ENCODE measurements at places on chromosomes 13 and 19. TPM values are rescaled to one million over a fixed set of nuclear protein-coding genes. Genes with fewer than 3 reads are reported as not detected.

The ZNF625 gene
- total RNA-seq: not detected

The THSD8 gene
- 0.10 TPM for total RNA-seq

The LRP3 gene
- total RNA-seq: not detected

The PSG7 gene
- total RNA-seq: not detected

The C2CD4C gene
- 0.58 TPM for total RNA-seq

DNA sequence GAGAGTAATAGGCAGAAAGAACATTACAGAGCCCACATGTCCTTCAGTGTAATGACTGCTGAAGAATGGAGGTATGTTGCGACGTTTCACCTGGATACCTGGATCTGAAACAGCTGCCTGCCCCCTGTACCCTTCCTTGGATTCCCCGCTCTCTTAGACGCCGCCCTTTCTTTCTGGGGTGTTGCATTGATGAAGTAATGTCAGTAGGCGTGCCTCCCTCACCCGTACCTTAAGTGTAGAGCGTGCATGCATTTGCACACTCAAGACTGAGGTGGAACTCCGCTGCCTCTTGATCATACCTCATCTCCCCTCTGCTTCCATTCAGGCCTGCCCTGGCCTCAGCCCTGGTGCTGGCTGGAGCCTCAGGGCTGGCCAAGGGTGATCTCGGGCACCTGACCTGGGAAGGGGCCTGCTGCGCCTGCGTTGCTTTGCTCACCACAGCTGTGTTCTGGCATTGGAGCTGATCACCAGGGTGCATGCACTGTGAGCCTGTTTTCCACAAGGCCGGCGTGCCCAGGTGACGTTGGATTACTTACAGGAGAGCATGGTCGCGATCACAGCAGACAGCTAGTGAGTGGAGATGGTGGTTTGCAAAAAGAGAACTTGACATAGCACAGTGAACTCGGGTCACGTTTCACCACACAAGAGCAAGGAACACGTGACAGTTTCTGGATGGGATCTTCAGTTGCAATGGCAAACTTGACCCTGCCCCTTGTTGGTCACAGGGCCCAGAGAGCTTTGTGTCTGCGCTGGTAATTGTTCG, 99.0 kb downstream of the ARHGEF7 start:
- DNase-seq: no peak

GRCh38 chr13:94646904-94647303, 45.2 kb downstream of the GPR180 start:
- DNase-seq: no peak

GRCh38 chr13:104534847-104535246, 1468.6 kb upstream of the SLC10A2 start:
- no peak for DNase-seq

DNA sequence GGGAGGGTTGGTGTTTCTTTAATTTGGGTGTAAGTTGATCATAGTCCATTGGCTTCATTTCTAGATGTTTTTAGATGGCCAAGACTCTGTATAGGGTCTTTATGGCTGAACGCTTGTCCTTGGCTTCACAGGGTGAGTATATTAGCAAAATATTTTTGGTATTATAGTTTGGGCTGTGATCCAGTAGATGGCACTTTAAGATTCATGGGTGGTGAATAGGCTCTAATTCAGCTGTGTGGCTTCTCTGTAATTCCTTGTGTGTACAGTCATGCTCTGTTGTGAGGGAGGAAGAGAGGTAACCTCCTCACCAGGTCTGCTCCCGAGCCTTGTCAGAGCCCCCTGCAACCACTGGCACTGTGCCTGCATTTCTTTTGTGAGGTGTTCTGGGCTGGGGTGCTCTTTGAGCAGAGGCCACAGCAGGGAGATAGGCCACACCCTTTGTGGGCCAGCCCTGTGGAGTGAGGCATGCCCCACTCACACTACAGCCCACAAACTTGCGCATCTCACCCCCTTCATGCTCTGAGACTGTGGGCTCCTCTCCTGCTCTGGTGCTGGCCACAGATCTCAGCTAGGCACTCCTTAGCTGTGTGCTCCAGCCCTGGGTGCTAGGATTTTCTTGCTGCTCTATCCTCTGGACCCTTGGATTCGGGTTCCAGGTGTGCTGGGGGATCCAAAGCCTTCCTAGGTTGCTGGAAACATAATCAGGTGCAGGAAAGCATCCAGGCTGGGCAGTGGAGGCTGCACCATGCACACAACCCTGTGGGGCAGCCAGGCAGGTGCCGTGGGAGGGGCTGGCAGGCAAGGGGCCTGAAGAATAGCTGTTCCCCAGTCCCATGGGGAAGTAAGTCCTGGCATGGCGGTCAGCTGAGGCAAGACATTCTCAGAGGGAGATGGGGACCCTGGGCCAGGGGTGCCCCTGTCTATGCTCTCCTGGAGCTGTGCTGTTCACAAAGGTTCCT, 193.9 kb downstream of the GPC5 start:
- DNase-seq: no peak

- no peak for DNase-seq
Measured at GRCh38 chr19:33146209-33146608, 14.3 kb downstream of the WDR88 start.

DNA sequence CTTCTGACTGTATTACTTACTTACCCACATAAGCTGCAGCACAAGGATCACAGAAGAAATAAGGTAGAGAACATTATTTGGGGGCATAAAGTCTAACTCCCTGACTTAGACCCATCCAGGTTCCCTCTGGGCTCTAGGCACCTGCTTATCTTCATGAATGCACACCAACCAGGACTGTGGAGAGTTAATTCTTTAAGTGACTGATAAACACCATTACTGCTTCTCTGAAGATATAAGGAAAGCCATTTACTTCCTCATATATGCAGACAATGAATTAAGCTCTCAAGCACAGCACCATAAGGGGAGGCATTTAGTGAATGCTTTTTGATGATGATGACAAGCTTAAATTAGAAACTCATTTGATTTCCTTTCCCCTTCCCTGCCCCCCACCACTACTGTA, 22.5 kb downstream of the OBI1 start:
- no peak for DNase-seq

GRCh38 chr13:51425410-51426042, 27.3 kb downstream of the INTS6 start:
- no peak for DNase-seq

- no peak for DNase-seq
Measured at GRCh38 chr13:94568443-94568842, 27.5 kb downstream of the TGDS start.

- DNase-seq: no peak
Measured at GRCh38 chr19:738509-739128, 12.3 kb upstream of the MISP start.

DNA sequence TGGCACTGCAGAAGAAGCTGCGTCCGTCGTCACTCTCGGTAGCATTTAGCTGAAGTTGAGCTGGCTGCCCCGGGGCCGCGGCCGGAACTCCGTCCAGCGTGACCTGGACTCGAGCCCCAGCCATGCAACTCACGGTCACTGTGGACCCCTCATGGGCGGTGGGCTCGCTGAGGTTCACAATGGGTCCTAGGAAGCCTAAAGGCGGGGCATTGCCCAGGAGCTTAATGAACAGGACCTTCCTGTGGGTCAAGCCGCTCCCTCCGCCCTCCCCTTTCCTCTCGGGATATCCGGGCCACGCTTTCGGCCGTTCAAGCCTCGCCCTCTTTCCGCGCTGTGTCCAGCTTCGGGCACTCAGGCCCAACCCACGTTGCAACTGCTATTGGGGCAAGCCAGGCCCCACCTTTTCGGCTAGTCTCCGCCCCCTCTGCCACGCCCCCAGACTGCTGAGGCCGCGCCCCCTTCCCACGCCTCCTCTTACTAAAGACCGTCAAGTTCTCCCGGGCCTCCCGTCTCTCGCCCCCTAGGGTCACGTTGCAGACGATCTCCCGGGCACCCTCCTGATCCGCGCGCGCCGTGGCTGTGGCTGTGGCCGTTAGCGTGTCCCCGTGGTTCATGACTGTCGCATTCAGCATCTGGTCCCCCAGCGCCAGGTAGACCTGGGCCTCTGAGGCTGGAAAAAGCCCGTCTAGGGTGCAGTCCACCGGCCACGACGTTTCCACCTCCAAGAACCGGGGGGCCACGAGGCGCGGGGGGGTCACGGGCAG, 1.4 kb upstream of the RAVER1 start:
- DNase-seq: peak; percentile 90

DNA sequence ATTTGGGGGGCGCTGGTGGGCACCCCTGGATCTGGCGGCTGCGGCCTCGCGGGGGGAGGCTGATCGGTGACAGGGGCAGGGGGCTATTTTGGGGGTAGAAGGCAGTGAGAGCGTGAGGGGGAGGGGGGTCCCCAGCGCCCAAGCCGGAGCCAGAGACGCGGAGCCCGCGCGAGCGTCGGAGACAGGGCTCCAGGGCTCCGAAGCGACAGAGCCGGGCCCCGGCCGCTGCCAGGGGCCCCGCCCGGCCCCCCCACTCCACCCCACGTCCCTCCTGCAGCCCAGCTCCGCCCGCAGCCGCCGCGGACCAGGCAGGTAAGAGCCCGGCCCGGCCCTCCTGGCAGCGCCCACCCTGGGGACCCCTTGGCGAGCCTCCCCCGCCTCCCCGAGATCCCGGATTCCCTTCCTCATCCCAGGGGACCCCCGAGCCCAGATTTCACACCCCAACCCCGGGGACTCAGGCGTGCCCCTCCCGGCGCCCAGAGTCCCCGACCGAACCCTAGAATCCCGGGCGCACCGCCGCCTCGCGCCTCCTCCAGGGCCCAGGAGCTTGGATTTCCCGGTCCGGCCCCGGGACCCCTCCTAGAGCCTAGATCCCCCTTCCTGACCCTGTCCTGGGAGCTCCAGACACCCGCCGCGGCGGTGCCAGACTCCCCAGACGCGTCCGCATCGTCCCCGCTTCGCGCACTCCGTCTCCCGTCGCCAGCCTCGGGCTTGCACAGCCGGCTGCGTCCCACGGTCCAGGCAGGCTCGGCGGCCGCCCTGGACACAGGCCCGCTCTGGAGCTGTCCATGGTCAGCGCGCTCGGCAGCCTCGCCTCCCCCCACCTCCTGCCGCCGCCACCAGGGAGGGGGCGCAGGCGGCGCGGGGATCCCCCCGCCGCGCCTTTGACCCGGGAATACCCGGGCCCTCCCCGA, at the start of gene PPFIA3:
TSS of gene PPFIA3 (plus strand) at position 134 of the 914 bp plus-strand sequence. CDS start 8,330 bp downstream, outside the sequence.
- peak; percentile 60 for DNase-seq

DNA sequence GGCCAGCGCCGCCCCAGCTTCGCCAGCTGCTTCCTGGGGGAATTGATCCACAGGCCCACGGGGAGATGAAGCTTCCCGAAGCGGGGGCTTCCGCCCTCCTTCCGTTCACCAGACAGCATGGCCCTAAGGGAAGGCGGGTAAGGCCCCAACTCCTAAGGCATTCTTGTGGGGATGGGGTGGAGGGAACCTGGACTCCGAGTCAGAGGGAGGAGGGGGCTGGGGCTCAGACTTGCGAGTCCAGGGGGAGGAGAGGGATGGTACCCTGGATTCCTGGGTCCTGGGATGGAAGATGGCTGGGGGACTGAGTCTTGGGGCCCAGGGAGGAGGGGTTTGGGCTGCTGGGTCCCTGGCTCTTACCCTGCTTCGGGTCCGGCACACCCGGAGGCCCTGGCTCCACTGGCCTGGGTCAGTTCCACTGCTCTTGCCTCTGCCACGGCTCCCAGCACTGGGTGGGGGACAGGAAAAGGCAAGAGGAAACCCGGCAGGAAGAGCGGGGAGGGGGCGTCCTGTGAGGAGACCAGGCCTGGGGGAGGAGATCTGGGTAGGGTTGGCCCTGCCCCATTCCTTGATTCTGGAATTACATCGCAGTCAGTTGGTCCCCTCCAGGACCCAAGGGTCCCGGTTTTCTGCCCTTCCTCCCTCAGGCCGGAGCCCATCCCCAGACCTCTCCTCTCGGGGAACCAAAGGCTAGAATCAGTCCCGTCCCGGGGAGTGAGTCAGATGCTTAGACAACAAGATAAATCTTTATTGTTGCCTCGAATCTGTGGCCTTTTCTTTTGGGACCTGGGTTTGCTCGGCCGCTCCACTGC, at the start of gene RASIP1:
TSS of gene RASIP1 (minus strand) at position 447 of the 809 bp plus-strand sequence. CDS start at position 119, 328 bp downstream.
- no peak for DNase-seq

- DNase-seq: no peak
Measured at GRCh38 chr13:78609464-78610205, 6.3 kb upstream of the POU4F1 start.

All from HT-29 (cell line).